ENCODE measurements at places on chromosomes 13 and 19. TPM values are rescaled to one million over a fixed set of nuclear protein-coding genes. Genes with fewer than 3 reads are reported as not detected.

Gene MYADM
- 16.1 TPM for total RNA-seq

Gene LHB
- not detected for total RNA-seq

Gene COX6B1
- 238 TPM for total RNA-seq

Gene KLK2
- not detected for total RNA-seq

Gene CEACAM4
- total RNA-seq: 0.59 TPM

Gene LILRB3
- total RNA-seq: 4.2 TPM

Gene GJA3
- total RNA-seq: 1.2 TPM

Gene FGF22
- 1.4 TPM for total RNA-seq

Gene PALM3
- total RNA-seq: 0.10 TPM

Gene HTR2A
- total RNA-seq: 0.69 TPM

Gene NCR1
- total RNA-seq: 0.30 TPM

Gene SHISA7
- total RNA-seq: 0.10 TPM

Gene IQCN
- total RNA-seq: 0.99 TPM

Gene ZNF681
- 3.6 TPM for total RNA-seq

Gene TMEM238
- 0.30 TPM for total RNA-seq

Gene S1PR4
- total RNA-seq: 1.9 TPM

Gene PSG1
- not detected for total RNA-seq

Gene ZNF578
- 3.4 TPM for total RNA-seq

Gene C19orf18
- total RNA-seq: 0.89 TPM

Gene ZNF441
- 19.5 TPM for total RNA-seq

Gene NRTN
- 2.2 TPM for total RNA-seq

Gene KLK11
- 19.5 TPM for total RNA-seq

Gene C13orf42
- total RNA-seq: not detected

Gene CDX2
- not detected for total RNA-seq

Gene PGLYRP2
- 1.1 TPM for total RNA-seq

Gene TEKTIP1
- not detected for total RNA-seq

Gene RASIP1
- 6.5 TPM for total RNA-seq

Gene ATF5
- 2.0 TPM for total RNA-seq

Gene RFPL4AL1
- not detected for total RNA-seq

Gene MEIS3
- total RNA-seq: 12.8 TPM

Gene ZNF471
- 8.9 TPM for total RNA-seq

Gene GPR18
- total RNA-seq: 0.20 TPM

Gene ZNF540
- 2.4 TPM for total RNA-seq

Gene SOX1
- total RNA-seq: not detected

Gene APOC1
- total RNA-seq: 44.6 TPM

Gene ZNF284
- total RNA-seq: 3.7 TPM

Gene FCGBP
- total RNA-seq: 17.7 TPM

Gene VWA8
- 22.2 TPM for total RNA-seq

Gene ZNF132
- total RNA-seq: 3.6 TPM

Gene CYP2S1
- total RNA-seq: 2.5 TPM

Gene ATP8A2
- 1.1 TPM for total RNA-seq

Gene COG3
- 40.9 TPM for total RNA-seq

Gene C1QTNF9B
- 0.20 TPM for total RNA-seq
